ENCODE measurements at places on chromosomes 2 and 18. TPM values are rescaled to one million over a fixed set of nuclear protein-coding genes. Genes with fewer than 3 reads are reported as not detected.

DNA sequence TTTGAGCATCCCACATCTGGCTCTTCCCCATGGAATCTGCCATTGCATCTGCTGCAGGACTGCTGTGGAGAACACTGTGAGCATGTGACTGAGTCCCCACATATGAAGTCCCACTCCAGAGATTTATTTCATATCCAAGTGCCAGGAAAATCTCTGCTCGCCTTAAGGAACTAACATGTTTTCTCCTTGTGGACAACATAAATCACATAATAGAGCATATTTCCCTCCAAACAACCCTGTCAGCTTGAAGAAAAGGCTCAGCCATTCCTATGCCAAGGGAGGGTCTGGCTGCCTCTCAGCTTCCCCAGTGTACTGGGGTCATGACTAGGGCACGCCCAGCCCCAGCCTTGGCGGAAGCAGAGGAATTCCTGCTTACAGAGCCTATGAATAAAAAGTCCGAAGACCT is 193.7 kb downstream of the DNER start:
- no peak overlapping the region for H3K4me3 ChIP-seq
- DNase-seq = no peak
- no peaks in the 10 kb centered on the region for H3K27me3 ChIP-seq
- H3K27ac ChIP-seq = no peak overlapping the region
- no peaks in the 10 kb centered on the region for H3K36me3 ChIP-seq

Gene PDE6D
- 27.3 TPM for total RNA-seq

GRCh38 chr2:163474319-163474744 is 261.5 kb downstream of the FIGN start:
- H3K4me1 ChIP-seq = no peaks in the 10 kb centered on the region
- no peak overlapping the region for H3K27ac ChIP-seq
- no peak overlapping the region for H3K4me3 ChIP-seq
- no peak for DNase-seq
- H3K36me3 ChIP-seq = no peaks in the 10 kb centered on the region

DNA sequence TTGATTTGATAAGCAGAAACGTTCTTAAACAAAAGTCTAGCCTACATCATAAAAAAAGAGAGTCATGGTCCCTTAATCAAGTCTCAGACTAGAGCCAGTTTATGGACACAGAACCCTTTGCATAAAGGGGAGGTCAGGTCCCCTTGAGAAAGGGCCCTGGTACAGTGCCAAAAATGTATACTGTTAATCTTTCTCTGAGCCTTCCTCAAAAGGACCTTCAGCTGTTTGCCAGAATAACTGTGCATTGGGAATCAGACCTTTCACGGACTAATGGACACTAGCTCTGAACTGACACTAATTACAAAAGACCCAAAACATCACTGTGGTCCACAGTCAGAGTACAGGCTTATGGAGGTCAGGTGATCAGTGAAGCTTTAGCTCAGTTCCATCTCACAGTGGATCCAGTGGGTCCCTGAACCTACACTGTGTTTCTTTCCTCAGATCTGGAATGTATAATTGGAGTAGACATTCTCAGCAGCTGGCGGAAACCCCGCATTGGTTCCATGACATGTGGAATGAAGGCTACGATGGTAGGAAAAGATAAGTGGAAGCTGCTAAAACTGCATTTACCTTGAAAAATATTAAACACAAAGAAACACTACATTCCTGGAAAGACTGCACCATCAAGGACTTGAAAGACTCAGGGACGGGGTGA is 151.4 kb downstream of the TMEFF2 start:
- H3K36me3 ChIP-seq = no peaks in the 10 kb centered on the region
- no peak overlapping the region for H3K27ac ChIP-seq
- H3K4me1 ChIP-seq = no peaks in the 10 kb centered on the region
- H3K4me3 ChIP-seq = no peak overlapping the region

Gene TEX44
- total RNA-seq = not detected

Gene CABLES1
- 1.7 TPM for total RNA-seq

DNA sequence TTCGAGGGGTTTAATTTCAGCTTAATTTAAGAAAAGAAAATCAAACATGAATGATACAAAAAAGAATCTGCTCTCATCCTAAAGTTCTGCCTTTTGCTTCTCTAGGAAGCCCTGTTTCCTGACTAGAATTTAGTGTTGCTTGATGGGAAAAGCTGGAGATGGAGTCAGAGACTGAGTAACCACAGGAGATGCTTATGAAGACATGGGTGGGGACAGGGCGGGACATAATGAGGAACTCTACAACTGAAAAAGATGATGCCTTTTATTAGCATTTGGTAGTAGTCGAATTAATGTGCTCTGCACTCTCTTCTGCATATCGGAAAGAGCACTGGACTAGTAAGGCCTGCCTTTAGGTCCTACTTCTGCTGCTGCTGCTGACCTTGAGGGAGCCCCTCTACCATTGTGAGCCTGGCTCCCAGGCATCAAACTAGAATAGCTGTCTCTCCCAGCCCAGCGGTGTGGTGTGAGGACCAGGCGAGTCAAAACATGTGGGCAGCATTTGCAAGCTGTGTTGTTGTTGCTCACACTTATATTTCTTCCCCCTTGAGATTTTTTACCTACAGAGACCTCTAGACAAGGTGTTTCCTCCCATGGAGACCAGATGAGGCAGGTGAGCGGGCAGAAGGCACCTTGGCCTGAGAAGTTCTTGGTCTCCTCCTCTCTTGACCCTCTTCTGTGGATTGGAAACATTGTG is 61.5 kb downstream of the INPP4A start:
- peaks cover 7% of the 10 kb centered on the region for H3K36me3 ChIP-seq
- peaks cover 30% of the 10 kb centered on the region for H3K4me1 ChIP-seq
- no peak overlapping the region for H3K4me3 ChIP-seq
- no peak overlapping the region for H3K27ac ChIP-seq
- H3K27me3 ChIP-seq = no peaks in the 10 kb centered on the region

DNA sequence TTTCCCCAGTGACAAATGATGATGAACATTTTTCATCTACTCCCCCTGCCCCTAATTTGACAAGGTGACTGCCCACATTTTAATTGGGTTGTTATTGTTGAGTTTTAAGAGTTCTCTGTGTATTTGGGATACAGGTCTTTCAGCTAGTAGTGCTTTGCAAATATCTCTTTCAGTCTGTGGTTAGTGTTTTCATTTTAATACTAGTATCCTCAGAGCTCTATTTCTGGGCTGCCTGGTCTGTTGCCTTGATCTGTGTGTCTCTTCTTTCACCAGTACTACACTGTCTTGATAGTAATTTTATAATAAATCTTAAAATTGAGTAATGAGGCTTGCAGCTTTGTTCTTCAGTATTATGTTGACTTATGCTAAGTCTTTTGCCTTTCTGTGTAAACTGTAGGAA is 19.7 kb downstream of the EIF5B start:
- H3K4me3 ChIP-seq = no peak overlapping the region
- no peaks in the 10 kb centered on the region for H3K27me3 ChIP-seq
- no peaks in the 10 kb centered on the region for H3K4me1 ChIP-seq

DNA sequence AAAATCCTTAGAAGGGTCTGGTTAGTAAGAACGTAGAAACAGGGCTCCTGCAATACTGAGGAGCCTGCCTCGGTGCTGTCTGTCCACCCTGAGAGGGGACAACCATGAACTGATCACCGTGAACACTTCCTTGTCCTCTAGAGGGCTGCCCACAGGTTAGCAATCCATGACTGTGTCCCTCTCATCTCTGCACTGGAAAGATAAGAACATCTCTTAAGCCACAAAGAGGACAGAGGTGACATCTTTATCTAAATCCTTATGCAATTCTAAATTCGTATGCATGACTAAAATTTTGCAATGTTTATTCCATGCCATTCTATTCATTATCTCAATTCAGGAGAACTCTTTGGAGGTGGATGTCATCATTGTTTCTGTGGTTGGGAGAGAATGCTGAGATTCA is 12.8 kb downstream of the EFR3B start:
- H3K27me3 ChIP-seq = no peaks in the 10 kb centered on the region
- no peaks in the 10 kb centered on the region for H3K36me3 ChIP-seq
- no peak overlapping the region for H3K27ac ChIP-seq
- no peak overlapping the region for H3K4me3 ChIP-seq
- H3K4me1 ChIP-seq = no peaks in the 10 kb centered on the region
- no peak for DNase-seq

DNA sequence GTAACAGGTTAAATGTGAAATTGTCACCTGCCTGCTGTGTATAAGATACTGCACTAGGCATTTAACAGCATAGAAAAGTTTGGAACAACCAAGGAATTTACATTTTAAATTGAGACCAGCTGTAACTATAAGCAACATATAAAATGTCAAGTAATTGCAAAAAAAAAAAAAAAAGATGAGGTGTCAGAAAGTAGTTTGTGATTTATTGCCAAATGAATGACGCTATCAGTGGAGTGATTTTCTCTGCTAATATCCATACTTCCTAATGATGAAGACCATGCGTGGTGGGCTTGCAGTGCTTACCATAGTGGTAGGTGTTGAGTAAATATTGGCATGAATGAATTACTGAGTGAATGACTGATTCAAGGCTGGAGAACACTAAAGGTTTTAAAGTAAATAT is 73.3 kb downstream of the OSBPL6 start:
- no peaks in the 10 kb centered on the region for H3K27me3 ChIP-seq
- H3K27ac ChIP-seq = no peak overlapping the region
- DNase-seq = no peak
- no peak overlapping the region for H3K4me3 ChIP-seq

GRCh38 chr2:76251342-76251741 is 540.6 kb upstream of the GCFC2 start:
- no peaks in the 10 kb centered on the region for H3K27me3 ChIP-seq
- no peak overlapping the region for H3K27ac ChIP-seq
- no peaks in the 10 kb centered on the region for H3K4me1 ChIP-seq
- no peak overlapping the region for H3K4me3 ChIP-seq
- no peak for DNase-seq

GRCh38 chr2:32424739-32425138 is 67.9 kb downstream of the BIRC6 start:
- no peak overlapping the region for H3K27ac ChIP-seq
- H3K4me3 ChIP-seq = no peak overlapping the region
- no peak for DNase-seq
- peaks cover 3% of the 10 kb centered on the region for H3K36me3 ChIP-seq
- H3K27me3 ChIP-seq = no peaks in the 10 kb centered on the region
- no peaks in the 10 kb centered on the region for H3K4me1 ChIP-seq

- H3K27me3 ChIP-seq = peaks cover 18% of the 10 kb centered on the region
- no peaks in the 10 kb centered on the region for H3K4me1 ChIP-seq
- DNase-seq = no peak
- no peak overlapping the region for H3K27ac ChIP-seq
- H3K4me3 ChIP-seq = no peak overlapping the region
Observed at GRCh38 chr2:239700686-239701345, 300.0 kb upstream of the HDAC4 start.

Gene CHRND
- total RNA-seq = not detected

Measured in T-cell (primary cell).